ENCODE measurements at places on chromosomes 2 and 18.
A peak's percentile ranks its signal among the peaks of the same experiment; 100 is the strongest.

DNA sequence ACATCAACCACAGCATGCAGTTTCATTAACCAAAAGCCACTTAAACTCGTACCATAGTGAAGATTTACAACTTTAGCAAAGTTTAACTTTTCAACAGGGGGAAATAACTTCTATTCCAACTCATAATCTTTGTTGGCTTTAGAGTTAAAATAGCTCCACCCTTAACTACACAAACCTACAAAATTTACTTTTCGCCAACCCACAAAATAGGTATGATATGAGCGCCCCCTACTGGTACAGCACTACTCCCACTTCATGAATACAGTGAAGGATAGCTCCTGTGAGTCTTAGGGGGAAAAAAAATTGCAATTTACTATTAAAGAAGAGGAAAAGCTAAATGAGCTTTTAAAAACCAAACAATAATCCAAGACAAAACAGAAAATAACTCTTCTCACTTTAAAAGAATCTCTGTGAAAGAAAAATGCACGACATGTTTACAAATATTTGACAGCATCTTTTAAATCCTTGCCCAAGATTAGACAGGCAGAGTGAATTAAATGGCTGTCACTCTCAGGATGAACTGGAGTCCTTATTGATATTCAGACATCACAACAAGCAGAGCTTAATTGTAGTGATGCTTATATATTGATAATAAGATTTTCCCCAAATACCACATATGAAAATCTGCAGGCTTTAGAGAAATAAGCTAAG lies 32.2 kb downstream of the TMEFF2 start:
- DNase-seq, result peak; percentile 67

GRCh38 chr2:61411109-61411508 lies 59.8 kb downstream of the USP34 start:
- no peak for DNase-seq

GRCh38 chr2:71619230-71619741 lies 165.9 kb downstream of the DYSF start:
- no peak for DNase-seq

- DNase-seq, result no peak
Measured at GRCh38 chr2:3696545-3696944, 6.8 kb upstream of the DCDC2C start.

DNA sequence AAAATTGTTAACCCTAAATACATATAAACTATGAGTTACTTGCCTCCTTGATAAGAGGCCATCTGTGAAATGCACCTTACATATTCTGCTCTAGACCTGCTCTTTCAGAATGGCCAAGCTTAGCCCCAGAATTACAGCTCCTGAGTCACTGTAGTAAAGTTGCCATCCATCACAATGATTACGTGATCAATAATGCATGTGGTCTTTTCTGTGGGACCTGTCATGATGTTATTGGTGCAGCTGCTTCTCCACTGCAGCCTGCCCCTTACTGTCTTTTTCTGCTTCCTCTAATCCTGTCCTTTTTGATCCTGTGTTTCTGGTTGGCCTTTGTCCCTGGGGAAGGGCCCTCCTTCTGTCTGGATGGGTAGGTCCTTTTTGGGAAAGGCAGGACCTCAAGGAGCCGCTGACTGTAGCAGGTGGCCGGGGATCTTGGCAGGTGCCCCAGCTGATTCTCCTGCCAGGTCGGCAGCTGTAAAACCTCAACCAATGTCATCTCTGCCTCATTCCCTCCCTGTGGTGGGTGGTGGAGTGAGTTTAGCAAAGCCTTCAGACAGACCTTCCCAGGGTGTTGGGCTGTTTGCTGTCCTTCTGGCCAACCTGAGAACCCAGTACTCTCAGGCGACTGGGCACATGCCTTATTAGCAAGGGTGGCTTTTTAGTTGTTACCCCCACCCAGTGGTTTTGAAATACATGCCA lies 126.2 kb upstream of the EML6 start:
- peak; percentile 56 for DNase-seq

- DNase-seq, result no peak
Measured at GRCh38 chr18:48954886-48955819, 4.4 kb upstream of the SMAD7 start.

DNA sequence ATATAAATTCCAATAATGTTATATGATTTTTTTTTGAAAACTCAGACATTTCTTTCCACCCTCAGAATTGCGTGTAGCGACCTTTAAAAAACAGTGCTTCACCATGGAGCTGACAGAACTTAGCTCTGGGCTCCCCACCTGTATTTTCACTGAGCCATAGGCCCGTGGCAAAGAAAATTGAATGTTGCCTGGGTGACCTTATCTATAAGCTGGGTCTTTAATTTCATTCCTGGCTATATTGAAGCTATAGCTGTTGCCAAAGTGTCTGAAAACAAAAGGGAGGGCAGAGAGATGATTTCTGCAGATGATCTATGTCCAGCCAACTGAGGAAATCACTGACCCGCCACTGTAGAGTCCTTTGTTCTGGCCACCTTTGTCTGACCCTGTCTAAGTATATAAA lies 411.7 kb downstream of the PTPRM start:
- no peak for DNase-seq

- no peak for DNase-seq
Measured at GRCh38 chr2:145190031-145190703, 670.2 kb upstream of the ZEB2 start.

Data from retina (tissue), 1 donor.